ENCODE measurements at places on chromosomes 4 and X.

DNA sequence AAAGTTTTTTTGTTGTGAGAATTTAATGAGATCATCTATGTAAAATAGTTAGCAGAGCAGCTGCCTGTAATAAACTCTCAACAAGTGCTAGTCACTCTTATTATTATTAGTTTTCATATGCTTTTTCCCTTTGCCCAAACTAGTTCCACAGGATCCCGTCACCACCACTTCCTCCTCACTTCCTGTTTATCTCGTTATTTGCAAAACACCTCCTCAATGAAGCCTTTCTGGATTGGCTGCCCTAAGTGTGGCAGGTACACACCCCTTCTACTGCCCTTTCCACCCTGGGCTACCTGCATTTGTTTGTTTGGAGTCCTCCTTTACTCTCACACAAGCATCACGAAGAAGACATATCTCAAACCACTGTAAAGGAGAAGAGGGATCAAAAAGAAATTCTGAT is 54.4 kb upstream of the KLF3 start:
- DNase-seq = no peak

GRCh38 chrX:43166874-43167273 is 388.9 kb upstream of the PPP1R2C start:
- no peak for DNase-seq

GRCh38 chrX:109472939-109473735 is 8.7 kb downstream of the GUCY2F start:
- DNase-seq = no peak

DNA sequence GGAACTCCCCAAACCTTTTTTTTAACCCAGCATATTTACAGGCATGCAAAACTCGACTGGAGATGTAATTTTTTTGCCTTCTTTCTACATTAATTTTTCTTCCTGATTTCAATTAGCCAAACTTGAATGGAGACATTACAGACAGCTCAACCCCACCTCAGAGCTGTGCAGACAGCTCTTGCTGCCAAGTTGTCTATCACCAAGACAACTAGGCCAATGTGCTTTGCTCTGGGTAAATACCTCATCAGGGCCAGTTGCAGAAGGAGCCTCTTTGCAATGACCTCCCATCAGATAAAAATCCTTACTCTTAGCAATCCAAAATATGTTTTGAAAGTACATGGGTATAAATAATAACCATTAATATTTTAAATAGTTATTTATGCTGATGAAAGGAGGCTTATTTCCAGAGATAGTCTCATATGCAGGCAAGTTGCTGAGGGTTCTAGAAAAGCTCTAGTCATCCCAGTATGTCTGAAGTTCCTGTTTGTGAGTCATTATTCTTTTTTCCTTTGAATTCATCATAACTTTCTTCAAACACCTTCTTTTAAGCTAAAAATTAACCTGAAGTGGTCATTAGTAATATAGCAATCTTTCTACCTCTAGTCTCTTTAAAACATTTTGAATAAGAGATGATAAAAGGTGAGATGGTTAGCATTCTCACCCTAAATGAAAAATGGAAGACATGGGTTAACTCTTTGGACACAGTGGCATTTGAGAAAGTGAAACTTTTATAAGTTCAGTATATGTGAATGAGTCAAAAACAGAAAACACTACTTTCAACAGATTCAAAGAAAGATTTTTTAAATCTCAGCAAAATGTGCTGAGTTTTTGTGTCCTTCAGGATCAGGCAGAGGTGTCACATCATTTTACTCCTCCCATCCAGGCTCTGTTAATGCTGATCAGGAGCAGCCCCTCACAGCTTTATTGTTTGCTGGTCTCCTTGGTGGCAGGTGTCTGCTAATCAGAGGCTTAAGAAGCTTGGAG is 475.5 kb upstream of the FGF16 start:
- no peak for DNase-seq

- no peak for DNase-seq
These were observed 136.4 kb downstream of the MAPK10 start for GRCh38 chr4:86223472-86223871.

DNA sequence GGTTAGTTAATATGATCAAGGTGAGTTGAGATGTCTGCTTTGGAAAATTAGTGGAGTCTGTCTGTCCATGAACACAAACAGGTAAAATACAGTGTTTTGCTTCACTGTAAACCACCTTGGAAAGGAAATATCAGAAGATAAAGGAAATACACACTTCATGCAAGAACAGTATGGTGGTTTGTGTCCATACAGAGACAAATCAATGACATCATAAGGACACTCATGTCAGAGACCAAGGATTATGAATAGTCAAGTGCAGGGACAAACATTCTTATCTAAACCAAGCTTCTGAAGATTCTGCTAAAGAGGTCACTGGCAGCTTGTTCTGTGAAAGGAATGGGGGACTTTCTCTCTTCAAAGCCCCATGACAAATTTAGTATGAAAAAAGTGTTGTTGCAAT is 322.9 kb upstream of the F9 start:
- DNase-seq = no peak

DNA sequence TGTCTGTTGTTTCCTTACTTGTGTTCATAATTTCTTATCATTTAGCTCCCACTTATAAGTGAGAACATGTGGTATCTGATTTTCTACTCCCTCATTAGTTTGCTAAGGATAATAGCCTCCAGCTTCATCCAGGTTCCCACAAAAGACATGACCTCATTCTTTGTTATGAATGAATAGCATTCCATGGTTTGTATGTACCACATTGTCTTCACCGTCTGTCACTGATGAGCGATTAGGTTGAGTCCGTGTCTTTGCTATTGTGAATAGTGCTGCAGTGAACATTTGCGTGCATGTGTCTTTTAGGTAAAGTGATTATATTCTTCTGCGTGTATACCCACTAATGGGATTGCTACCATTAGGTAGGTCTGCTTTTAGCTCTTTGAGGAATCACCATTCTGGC is 624.3 kb upstream of the EPHA5 start:
- DNase-seq = no peak

DNA sequence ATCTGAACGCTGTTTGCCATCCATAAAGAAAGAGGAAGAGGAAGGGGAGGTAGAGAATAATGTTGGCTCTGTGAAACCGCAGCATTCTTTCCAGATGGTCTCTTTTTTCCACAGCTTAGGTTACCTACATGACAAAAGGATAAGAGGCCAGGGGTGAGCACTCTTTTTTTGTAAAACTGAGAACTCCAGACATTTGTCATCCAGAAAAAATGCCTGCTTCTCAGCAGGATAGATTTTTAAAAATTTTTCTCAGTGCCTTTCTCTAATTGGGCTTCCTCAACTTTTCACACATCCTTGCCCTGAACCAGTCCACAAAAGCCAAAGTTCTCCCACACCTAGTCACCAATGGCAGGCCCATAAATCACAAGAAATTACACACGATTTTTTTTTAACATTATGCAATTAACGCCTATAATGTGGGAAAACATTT is 158.1 kb upstream of the TENM3 start:
- DNase-seq = no peak

GRCh38 chr4:152052451-152053057 is 291.7 kb upstream of the GATB start:
- DNase-seq = no peak

GRCh38 chr4:86720508-86721068 is 126.5 kb downstream of the PTPN13 start:
- no peak for DNase-seq

DNA sequence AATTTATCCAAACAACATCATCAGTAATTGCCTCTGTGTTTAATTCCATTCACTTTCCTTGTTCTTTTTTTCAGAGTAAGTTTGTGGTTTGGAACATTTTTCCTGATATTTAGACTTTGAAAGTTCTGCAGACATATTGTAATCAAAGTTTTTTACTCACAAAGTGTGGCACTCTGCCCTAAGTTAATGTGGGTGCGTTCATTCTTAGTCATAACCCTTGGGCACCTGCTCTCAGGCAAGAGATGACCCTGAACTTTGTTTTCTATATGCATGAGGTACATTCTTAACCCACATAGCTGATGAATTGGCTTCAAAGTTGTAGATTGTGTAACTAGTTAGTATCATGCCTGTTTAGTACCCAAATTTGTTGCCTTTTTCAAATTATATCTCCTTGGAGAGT is 424.3 kb downstream of the GRXCR1 start:
- no peak for DNase-seq

- DNase-seq = no peak
These were observed 16.2 kb downstream of the GATB start for GRCh38 chr4:151744614-151745013.

GRCh38 chr4:104763554-104764222 is 269.0 kb upstream of the CXXC4 start:
- DNase-seq = no peak

DNA sequence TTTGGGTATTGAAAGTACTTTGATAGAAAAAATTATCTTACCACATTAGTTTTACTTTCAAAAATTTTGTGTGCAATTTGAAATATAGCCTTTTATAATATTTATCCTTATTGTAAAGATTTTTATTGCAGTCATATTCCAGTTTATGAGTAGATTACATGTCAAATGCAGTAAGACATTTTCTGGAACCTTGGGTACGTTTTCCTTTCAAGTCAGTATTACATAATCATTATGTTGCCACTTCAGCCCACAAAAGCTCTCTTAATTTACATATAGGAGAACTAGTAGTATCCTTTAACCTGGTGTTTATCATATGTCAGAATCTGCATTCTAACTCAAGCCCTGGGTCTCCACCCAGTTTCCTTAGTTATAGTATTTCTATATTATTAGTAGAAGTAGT is 98.5 kb downstream of the CENPC start:
- DNase-seq = no peak

DNA sequence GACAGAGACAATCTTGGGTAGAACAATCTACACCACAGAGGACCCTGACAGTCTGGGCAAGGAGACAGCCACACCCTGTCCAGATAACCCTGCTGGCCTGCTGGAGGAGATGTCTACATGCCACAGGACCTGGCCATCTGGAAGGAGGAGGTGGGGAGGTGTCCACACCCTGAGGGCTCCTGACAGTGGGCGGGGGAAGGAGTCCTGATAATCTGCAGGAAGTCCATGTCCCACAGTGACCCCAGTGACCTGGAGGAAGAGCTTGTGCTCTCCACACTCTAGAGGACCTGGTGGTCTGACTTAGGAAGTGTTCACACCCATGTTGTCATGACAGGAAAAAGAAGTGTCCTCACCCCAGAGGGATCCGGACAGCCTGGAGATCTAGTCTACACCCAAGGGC is 5.5 kb downstream of the SUV39H1 start:
- DNase-seq = no peak

GRCh38 chr4:182680234-182680653 is 236.9 kb downstream of the DCTD start:
- no peak for DNase-seq

DNA sequence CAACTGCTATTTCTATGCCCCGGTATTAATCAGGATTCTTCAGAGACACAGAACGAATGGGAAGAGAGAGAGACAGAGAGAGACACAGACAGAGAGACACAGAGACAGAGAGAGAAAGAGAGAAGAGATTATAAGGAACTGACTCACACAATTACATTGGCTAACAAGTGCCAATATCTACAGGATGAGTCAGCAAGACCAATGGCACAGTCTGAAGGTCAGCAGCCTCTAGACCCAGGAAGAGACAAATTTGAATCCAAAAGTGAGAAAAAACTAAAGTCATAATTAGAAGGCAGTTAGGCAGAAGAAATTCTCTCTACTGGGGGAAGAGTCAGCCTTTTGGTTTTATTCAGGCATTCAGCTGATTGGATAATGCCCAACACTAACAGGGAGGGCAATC is 187.3 kb downstream of the MAB21L2 start:
- no peak for DNase-seq

DNA sequence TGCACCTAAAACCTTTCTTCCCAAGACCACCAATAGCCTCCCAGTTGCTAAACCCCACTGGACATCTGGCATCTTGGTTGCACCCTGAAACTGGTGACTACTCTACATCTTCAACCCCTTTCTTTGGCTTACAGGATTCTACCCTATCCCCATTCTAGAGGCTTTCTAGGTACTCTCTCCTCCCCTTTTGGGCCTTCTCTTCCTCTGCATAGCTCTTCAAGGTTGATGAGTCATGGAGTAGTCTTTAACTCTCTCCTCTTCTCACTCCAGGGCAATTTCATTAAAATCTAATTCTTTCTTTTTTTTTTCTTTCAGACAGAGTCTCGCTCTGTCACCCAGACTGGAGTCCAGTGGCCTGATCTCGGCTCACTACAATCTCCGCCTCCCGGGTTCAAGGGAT is 16.8 kb downstream of the APOO start:
- no peak for DNase-seq

GRCh38 chr4:97942951-97943350 is 200.3 kb downstream of the STPG2 start:
- DNase-seq = no peak

DNA sequence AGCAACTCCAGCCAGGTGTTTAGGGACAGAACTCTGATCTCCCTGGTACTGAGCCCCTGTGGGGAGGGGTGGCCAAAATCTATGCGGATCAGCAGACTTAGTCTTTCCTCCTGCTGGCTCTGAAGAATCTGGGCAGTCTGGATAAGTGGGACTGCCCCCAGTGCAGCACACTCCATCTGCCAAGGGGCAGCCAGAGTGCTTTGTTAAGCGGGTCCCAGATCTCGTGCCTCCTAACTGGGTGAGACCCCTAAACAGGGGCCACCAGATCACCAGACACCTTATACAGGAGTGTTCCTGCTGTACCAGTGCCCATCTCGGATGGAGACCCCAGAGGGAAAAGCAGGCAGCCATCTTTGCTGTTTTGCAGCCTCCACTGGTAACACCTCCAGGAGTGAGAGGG is 81.5 kb upstream of the IL13RA2 start:
- DNase-seq = no peak

- no peak for DNase-seq
These were observed 89.6 kb downstream of the KCNIP4 start for GRCh38 chr4:21858971-21859370.

DNA sequence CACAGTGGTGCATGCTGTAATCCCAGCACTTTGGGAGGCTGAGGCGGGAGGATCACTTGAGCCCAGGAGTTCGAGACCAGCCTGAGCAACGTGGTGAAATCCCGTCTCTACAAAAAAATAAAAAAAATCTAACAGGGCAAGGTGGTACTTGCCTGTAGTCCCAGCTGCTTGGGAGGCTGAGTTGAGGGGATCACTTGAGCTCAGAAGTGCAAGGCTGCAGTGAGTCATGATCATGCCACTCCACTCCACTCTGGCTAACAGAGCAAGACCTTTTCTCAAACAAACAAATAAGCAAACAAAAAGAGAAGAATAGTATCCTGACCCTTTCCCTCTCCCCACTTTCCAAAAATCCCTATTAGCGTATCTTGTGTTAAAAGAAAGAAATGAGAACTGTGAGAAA is 52.7 kb downstream of the NPY1R start:
- no peak for DNase-seq
